Bronchial epithelial cell (primary cell): ENCODE measurements at places on chromosomes 4 and X.
A peak's percentile ranks its signal among the peaks of the same experiment; 100 is the strongest.

GRCh38 chr4:3710451-3711182 is 55.6 kb upstream of the ADRA2C start:
- DNase-seq = no peak

- DNase-seq = no peak
Observed at GRCh38 chr4:55078987-55079386, 46.4 kb downstream of the KDR start.

DNA sequence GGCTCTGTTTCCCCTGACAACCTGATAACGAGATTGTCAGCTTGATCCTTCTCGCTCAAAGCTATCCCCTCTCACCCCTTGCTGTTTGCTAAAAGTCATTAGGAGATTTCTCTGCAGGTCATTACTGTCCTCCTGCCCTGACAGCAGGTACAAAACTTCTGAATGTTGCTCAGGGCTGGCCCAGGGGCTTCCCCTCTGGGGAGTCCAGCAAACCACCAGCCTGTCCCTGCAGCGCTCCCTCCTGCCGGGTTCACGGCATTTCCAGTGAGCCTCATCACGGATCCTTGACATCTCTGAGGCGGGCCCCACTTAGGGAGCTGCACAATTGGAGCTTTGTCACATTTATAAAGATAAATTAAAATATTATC is 5.2 kb upstream of the SORCS2 start:
- no peak for DNase-seq

GRCh38 chrX:6810776-6811175 is 275.9 kb upstream of the VCX3A start:
- peak; percentile 16 for DNase-seq

DNA sequence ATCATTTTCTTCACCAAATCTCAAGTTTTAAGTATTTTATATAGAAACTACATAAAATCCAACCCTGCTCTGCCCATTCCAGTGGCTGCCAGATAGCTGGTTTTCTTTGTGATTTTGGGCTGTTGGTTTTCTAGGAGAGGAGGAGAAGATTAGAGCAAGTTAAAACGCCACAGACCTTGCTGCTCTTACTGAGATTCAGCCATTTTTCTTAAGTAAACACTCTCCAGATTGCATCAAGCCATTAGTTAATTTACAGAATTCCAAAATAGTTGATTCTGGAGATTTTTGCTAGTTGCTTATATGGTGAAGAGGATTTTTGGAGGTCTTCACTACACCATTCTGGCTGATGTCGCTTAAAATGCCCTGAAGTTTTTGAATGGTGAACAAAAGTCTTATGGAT is 366.2 kb downstream of the MAPK10 start:
- DNase-seq = no peak

GRCh38 chr4:1347410-1347864 is 429 bp downstream of the UVSSA start:
- DNase-seq = peak; percentile 44

DNA sequence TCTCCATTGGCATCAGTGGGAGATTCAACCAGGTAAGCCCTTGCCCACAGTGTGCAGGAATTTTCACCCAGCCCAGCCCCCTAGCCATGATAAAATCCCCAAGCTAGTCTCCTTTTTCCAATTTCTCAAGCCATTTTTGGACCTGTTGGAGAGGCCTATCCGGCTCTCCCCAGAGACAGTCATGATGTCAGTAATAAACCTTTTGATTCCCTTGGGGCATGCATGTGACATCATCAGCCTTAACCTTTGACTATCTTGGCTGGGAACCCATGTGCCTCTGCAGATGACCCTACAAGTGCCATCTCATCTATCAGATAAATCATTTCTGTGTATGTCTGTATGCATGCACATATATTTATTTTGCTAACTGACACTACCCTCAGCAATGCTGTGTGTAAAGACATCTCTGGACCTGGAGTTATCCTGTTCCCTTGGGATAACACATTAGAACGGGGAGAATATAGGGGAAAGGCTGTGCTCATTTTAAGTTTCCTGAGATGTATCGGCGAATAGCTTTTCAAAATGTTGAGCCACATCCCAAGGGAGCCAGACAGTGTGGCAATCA is 51.0 kb downstream of the CYTL1 start:
- no peak for DNase-seq

DNA sequence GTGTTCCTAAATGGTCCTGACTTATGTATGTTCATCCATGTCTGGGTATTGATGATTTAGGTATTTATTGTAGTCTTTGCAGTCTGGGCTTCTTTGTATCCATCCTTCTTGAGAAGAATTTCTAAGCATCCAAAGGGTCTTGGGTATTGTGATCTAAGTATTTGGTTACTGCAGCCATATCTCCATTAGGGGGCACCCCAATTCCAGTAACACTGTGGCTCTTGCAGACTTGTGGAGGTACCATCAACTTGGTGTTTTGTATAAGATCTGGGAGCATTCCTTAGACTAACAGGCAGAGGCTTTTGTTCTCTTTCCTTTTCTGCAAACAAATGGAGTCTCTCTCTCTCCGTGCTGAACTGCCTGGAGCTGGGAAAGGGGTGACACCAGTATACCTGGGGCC is 113.7 kb upstream of the NEXMIF start:
- peak; percentile 7 for DNase-seq

GRCh38 chrX:124462931-124463330 is 116.6 kb downstream of the SH2D1A start:
- DNase-seq = no peak

GRCh38 chr4:40750461-40751258 is 905 bp downstream of the NSUN7 start:
- peak; percentile 10 for DNase-seq

- peak; percentile 15 for DNase-seq
Observed at GRCh38 chrX:23575281-23575680, 92.0 kb upstream of the PRDX4 start.
